Fibroblast of lung (primary cell): ENCODE measurements at places on chromosomes 3 and 15.

DNA sequence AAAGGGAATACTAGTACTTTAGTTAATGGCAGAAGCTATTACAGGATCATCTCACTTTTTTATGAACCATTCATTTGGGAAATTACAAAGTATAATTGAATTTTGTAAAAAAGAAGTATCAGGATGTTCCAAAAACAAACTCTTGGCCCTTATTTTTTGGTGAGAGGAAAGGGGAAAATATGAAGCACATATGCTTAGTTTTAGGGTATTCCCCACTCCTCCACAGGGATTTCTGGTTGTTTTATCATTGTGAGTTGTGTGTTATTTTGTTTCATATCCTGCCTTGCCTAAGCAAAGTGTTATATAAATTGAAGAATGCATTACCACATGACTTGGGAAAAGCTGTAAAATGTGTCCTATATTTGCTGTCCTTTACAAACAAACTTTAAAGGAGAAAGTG lies 227.0 kb downstream of the FMN1 start:
- no peaks in the 10 kb centered on the region for H3K27me3 ChIP-seq
- H3K27ac ChIP-seq, result no peak overlapping the region
- H3K36me3 ChIP-seq, result no peaks in the 10 kb centered on the region
- H3K4me3 ChIP-seq, result no peak overlapping the region
- no peak for DNase-seq

GRCh38 chr15:34616613-34617012 lies 33.2 kb upstream of the GOLGA8B start:
- no peaks in the 10 kb centered on the region for H3K4me1 ChIP-seq
- DNase-seq, result peak; percentile 55
- H3K4me3 ChIP-seq, result no peak overlapping the region
- H3K27ac ChIP-seq, result no peak overlapping the region

- H3K4me3 ChIP-seq, result peak overlapping the region; percentile 50
- DNase-seq, result peak; percentile 44
- H3K27ac ChIP-seq, result no peak overlapping the region
- H3K4me1 ChIP-seq, result no peaks in the 10 kb centered on the region
These were observed 13.2 kb upstream of the ADPGK start for GRCh38 chr15:72796515-72797337.

DNA sequence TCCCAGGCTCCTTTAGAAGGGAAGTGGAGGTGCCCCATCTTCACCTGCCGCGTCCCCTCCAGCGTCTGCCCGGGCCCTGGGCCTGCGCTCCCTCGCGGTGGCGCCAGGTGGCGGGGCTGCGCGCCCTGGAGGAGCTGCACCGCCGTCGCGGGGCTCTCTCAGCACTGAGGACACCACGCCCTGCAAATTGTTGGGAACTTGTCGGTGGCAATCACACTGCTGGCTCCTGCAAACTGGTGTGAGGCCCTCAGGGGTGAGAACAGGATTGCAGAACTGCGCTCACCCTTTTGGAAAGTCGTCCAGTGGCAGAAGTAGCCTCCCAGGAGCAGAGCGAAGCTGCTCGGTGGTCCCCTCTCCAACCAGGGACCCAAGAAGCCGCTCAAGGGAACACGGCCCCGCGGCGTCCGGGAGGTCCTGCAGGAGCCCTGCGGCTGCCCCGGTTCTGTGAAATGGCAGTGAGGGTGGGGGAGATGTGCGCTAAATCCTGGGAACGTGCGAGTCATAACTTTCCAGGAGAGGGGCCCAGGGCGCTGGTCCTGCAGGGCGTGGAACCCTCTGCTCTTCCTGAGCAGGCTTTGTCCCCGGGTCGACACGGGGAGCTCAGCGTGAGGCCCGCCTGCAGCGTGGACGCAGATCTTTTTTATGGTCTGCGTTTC lies 995 bp upstream of the LRRK1 start:
- H3K27me3 ChIP-seq, result no peaks in the 10 kb centered on the region
- peak overlapping the region; percentile 50 for H3K27ac ChIP-seq
- no peaks in the 10 kb centered on the region for H3K36me3 ChIP-seq
- peak overlapping the region; percentile 82 for H3K4me3 ChIP-seq
- peak; percentile 69 for DNase-seq

DNA sequence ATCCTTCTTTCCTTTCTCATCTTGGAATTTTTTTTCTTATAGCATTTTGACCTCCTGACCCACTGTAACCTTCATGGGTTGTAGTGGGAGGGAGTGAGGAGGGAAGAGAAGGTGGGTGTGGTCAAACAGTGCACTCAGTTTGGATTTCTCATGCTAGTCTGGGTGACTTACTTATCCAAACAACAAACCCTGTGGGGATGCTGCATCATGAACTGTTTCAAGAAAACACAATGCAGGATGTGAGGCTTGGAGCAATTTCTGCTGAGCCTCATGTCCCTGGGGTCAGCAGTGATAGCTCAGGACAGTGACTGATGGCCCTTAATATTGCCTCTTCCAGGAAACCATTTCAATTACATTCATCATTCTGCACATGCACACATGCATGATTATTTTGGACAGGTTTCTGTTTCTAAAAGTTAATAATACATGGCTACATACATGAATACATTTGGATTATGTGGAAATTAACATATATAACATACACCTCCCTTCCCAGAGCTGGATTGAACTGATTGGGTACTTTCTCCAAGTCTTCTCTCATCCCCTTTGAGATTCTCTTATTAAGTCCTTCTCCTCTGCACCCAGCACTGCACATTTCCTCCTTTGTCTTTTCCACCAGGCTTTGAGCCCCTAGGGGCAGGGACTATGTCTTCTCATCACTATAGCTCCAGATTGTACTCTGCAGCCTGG lies 61.2 kb downstream of the ADAMTSL3 start:
- H3K27ac ChIP-seq, result no peak overlapping the region
- no peaks in the 10 kb centered on the region for H3K36me3 ChIP-seq
- H3K27me3 ChIP-seq, result no peaks in the 10 kb centered on the region
- H3K4me1 ChIP-seq, result no peaks in the 10 kb centered on the region
- DNase-seq, result no peak
- H3K4me3 ChIP-seq, result no peak overlapping the region

GRCh38 chr15:77688693-77689092 lies 56.0 kb upstream of the LINGO1 start:
- H3K27ac ChIP-seq, result no peak overlapping the region
- peak; percentile 5 for DNase-seq
- H3K36me3 ChIP-seq, result no peaks in the 10 kb centered on the region
- no peaks in the 10 kb centered on the region for H3K4me1 ChIP-seq
- no peaks in the 10 kb centered on the region for H3K27me3 ChIP-seq

DNA sequence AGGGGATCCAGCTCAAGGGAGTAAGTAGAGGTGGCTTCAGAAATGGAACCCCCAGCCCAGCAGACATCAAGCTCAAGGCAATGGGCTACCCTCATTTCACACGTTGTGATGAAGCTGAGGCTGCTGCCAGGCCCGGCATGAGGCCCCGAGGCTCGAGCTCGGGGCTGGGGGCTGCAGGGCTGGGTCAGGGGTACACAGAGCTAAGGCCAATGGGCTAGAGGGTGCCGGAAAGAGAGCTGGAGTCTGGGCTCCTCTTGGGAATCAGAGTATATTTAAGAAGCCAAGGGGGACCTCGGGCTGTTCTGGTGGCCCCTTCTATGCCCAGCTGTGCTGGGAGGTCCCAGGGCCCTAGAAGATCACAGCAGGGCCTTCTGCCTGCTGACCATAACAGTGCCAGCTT lies 7.4 kb downstream of the PRSS50 start:
- no peak overlapping the region for H3K27ac ChIP-seq
- DNase-seq, result no peak
- no peaks in the 10 kb centered on the region for H3K36me3 ChIP-seq
- no peak overlapping the region for H3K4me3 ChIP-seq

DNA sequence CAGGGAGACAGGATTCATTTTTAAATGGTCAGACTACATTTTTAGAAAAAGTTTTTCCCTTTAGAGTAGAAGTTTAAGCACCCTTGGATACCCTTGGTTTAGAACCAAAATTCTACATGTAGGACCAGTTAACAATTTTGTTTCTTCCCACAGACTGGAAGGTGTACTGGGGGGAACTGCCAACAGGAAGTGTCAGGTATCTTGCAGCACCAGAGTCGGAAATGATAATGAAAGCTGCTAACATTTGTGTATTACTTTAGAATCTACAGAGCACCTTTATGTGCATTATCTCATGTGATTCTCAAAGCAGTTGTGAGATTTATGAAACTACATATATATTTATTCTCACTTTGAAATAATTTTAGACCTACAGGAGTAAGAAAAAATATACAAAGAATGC lies 21.5 kb downstream of the SPRED1 start:
- peaks cover 4% of the 10 kb centered on the region for H3K4me1 ChIP-seq
- H3K27ac ChIP-seq, result no peak overlapping the region
- H3K27me3 ChIP-seq, result no peaks in the 10 kb centered on the region
- H3K4me3 ChIP-seq, result no peak overlapping the region

- no peak for DNase-seq
- no peaks in the 10 kb centered on the region for H3K27me3 ChIP-seq
- H3K36me3 ChIP-seq, result no peaks in the 10 kb centered on the region
- H3K4me3 ChIP-seq, result no peak overlapping the region
- no peak overlapping the region for H3K27ac ChIP-seq
- no peaks in the 10 kb centered on the region for H3K4me1 ChIP-seq
These were observed 59.5 kb upstream of the NDUFB4 start for GRCh38 chr3:120536642-120537041.

DNA sequence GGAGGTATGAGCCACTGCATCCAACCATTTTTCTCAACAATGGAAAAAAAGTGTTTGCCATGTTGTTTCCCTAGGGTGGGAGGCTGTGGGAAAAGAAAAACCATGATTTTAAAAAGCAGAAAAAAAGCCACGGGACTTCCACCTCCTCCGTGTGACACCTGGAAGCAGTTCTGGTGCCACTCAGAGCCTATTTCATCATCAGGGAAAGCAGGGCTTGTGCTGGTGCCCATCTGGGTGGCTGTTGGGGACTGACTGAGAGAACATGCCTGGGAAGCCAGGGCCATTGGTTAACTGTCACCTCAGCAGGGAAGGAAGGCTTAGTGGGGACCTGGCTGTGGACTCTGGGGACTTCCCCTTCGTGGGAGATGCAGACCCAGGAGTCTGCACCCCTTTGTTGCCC lies 7.3 kb downstream of the RNU5B-1 start:
- no peaks in the 10 kb centered on the region for H3K27me3 ChIP-seq
- H3K36me3 ChIP-seq, result no peaks in the 10 kb centered on the region
- no peak for DNase-seq

- DNase-seq, result peak; percentile 96
- H3K27me3 ChIP-seq, result no peaks in the 10 kb centered on the region
- peaks cover 34% of the 10 kb centered on the region for H3K36me3 ChIP-seq
- no peak overlapping the region for H3K4me3 ChIP-seq
- no peak overlapping the region for H3K27ac ChIP-seq
These were observed 57.5 kb upstream of the HACD2 start for GRCh38 chr3:123642182-123642956.

- no peak overlapping the region for H3K4me3 ChIP-seq
- DNase-seq, result no peak
- no peak overlapping the region for H3K27ac ChIP-seq
- no peaks in the 10 kb centered on the region for H3K27me3 ChIP-seq
- no peaks in the 10 kb centered on the region for H3K4me1 ChIP-seq
These were observed 32.0 kb downstream of the GATM start for GRCh38 chr15:45346381-45346780.

DNA sequence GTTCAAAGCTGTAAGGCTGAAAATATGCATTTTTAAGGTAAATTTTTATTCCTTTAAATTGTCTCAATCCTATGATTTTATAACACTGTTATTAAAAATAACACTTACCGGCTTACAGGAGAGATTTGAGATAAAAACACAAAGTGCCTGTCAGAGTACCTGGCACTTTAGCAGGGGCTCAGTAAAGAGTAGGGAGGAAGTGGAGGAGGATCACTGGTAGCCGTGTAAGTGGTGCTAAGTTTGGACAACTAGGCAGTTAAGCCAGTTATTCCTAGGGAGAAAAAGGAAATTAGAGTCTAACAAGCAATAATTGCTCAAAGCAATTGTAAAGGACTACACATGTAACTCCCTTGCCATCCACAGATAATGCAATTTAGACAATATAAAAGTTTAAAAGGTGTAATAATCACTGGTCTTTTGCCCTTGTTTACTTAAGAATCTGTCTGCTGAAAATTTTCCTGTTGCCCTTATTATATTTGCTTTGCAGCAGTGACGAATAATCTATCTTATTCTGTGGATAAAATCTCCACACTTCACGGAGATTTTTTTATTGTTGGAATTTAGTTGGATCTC lies 204.8 kb downstream of the CDIN1 start:
- H3K4me1 ChIP-seq, result no peaks in the 10 kb centered on the region
- H3K4me3 ChIP-seq, result peak overlapping the region; percentile 27
- no peak for DNase-seq
- H3K36me3 ChIP-seq, result no peaks in the 10 kb centered on the region
- H3K27ac ChIP-seq, result no peak overlapping the region
- H3K27me3 ChIP-seq, result no peaks in the 10 kb centered on the region

DNA sequence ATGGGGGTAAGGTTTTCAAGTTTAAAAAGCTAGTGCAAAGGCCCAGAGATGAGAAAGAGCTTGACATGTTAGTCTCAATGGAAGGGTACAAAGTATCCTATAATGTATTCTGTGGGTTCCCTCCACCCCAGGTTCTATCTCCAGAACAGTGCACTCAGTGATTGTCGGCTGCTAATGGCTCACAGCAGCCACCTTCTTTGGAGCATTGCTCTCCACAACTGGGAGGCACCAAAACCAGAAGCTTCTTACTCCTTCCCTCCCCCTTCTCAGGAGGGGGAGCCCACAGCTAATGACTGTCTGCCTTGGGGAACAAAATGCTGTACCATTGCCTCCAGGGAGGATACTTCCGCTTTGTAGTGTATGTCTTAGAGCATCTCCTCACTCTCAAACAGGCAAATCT lies 439.4 kb upstream of the RBMS3 start:
- H3K4me1 ChIP-seq, result no peaks in the 10 kb centered on the region
- H3K4me3 ChIP-seq, result no peak overlapping the region
- H3K27me3 ChIP-seq, result no peaks in the 10 kb centered on the region
- no peak for DNase-seq
- no peaks in the 10 kb centered on the region for H3K36me3 ChIP-seq
- H3K27ac ChIP-seq, result no peak overlapping the region

- H3K27ac ChIP-seq, result no peak overlapping the region
- peaks cover 16% of the 10 kb centered on the region for H3K36me3 ChIP-seq
- H3K4me1 ChIP-seq, result peaks cover 5% of the 10 kb centered on the region
- no peak overlapping the region for H3K4me3 ChIP-seq
- H3K27me3 ChIP-seq, result no peaks in the 10 kb centered on the region
These were observed 3.9 kb downstream of the RPL35A start for GRCh38 chr3:197953881-197954280.

- peaks cover 5% of the 10 kb centered on the region for H3K36me3 ChIP-seq
- H3K4me1 ChIP-seq, result peaks cover 7% of the 10 kb centered on the region
- H3K4me3 ChIP-seq, result no peak overlapping the region
These were observed 24.3 kb upstream of the TATDN2 start for GRCh38 chr3:10223676-10224639.

GRCh38 chr15:38701149-38701548 lies 136.5 kb upstream of the RASGRP1 start:
- H3K27me3 ChIP-seq, result no peaks in the 10 kb centered on the region
- peaks cover 3% of the 10 kb centered on the region for H3K4me1 ChIP-seq
- H3K36me3 ChIP-seq, result no peaks in the 10 kb centered on the region
- no peak for DNase-seq
- H3K4me3 ChIP-seq, result no peak overlapping the region
